ENCODE measurements at places on chromosomes 1 and 21.

DNA sequence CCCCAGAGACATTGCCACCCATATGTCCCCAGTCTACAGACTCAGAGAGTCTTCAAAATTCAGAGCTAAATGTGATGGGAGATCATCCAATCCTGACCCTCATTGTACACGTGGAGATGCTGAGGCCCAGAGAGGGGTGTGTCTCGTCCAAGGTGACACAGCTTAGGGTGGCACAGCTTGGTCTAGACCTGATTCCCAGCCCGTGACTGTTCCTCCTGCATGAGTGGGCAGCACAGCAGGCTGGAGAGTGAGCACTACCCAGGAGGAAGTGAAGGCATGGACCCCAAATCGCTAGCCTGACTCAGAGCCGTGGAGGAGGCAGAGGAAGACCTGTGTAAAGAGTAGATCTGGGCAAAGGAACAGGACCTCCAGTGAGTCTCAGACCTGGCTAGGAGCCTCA lies 16.4 kb downstream of the S100A7 start:
- no peak for DNase-seq

DNA sequence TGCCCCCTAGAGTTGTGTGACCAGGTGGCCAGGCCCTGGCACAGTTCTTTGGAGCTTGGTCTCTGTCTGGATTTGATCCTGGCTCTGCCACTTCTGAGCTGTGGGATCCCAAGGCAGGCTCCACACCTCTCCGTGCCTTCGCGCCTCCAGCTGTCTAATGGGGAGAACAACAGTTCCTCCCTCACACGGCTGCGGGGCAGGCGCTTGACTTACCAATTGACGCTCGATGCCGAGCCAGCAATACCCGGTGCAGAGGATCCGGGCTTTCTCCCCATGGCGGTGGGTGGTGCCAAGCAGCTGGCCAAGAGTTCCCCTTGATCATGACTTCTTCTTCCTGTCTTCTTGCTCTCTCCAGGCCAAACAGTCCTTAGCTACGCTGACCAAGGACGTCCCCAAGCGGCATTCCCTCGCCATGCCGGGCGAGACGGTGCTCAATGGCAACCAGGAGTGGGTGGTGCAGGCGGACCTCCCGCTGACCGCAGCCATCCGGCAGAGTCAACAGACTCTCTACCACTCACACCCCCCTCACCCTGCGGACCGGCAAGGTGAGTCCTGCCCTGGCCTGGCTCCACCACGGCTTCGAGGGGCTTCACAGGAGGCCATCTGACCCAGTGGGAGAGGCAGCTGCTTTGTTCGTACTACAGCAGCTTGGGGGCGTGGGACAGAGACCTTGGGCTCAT lies 97.7 kb upstream of the TMEM51 start:
- DNase-seq, result no peak

DNA sequence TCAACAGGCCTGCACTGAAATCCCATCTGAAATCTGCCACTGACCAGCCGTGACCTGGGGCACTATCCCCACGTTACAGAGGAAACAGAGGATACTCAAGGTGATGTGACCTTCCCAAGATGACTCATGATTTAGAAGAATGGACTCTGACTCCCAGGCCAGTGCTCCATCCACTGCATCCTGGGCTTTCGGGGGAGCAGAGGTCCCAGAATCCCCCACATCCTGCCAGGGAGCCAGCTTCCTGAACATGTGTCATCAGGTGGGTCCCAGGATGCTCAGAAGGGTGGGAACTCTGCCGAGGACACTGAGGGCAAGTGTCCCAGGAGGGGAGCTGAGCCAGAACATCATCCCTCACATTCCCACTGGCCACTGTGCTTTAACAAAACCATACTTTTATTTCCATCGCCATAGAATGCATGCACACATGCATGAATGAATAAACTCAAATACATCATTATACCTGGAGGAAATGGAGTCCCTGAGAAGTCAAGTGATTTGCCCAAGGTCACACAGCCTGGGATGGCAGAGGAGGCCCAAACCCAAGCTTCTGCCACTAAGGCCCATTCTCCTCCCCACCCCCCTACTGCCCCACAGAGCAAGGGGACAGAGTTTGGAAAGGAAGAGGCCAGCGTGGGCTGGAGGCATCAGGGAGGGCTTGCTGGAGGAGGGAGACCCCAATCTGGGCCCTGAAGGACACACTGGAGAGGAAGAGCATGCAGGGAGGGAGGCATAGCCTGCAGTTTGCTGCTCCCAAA lies 189.4 kb downstream of the MATN1 start:
- DNase-seq, result no peak

DNA sequence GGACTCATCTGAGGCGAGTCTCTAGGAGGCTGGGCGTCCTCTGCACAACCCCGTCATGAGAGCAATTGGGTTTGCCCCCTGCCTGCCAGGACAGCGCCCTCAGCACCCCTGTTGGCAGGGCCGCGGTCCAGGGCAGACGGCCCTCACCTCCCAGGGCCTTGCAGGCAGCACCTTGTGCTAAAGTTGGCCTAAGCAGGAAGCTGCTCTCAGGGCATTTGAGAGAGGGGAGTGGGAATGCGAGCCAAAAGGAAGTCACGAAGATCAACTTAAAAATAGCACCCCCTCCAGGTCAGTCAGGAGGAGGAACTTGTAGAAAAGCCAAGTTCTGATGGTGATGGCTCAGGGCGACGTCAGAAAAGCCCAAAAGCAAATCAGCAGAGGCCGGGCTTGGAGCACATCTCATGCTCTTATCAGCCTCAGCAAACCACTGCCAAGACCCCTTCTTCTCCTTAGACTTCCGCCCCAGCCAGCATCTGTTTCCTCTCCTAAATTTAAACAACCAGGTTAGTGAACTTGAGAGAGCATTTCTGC lies 12.6 kb upstream of the ADORA3 start:
- no peak for DNase-seq

DNA sequence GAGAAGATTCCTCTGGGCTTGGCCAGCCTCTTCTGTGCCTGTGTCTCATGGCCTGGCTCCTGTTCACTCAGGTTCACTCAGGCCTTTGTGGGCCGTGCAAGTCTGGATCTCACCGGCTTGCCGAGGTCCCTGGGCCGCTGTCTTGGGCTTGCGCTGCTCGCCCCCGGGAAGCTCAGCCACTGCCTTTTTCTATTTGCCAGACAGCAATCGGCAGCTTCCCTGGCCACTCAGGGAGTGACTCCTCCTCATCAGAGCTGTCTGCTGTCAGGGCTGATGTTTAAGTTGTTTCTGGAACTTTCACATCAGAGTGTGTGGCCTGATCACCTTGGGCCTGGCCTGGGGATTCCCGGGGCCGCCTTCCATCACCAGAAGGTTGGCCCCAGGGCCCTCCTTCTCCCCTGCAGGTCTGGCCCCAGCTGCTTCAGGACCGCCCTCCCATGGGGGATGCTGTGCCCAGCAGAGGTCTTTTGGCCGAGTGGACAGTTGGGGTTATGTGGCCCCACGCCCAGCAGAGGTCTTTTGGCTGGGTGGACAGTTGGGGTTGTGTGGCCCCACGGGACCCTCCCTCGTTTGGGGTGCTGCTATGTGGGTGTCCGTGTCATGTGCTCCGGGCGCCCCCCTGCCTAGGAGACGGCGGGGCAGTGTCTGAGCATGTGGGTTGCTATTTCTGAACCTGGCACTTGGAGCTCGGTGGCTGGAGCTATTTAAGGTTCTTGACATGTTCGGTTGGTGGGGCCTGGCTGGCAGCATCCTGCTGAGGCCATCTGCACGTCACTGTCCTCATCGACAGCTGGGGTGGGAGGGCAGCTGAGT lies 12.5 kb downstream of the SLX9 start:
- peak; percentile 0 for DNase-seq

DNA sequence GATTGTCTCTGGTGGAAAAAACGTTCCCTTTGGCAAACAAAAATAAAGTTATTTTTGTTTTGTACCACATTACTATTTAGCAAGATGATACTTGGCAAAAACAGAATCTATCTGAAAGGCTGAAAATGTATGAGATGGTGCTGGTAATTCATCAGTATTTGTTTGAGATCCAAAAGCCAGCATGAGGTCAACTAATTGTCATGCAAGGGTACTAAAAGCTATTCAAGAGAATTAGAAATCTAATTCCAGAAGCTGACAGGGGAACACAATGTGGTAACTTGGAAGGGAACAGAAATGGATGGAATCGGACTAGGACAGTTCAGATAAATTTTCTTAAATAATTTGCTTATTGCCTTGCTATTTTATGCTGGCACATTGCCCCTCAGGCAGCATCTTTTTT lies 263.8 kb downstream of the KCNT2 start:
- DNase-seq, result no peak

GRCh38 chr1:172939475-172939874 lies 111.3 kb downstream of the TNFSF18 start:
- no peak for DNase-seq

All from CD4-positive, alpha-beta T cell (primary cell).